ENCODE measurements at places on chromosomes 1 and 21.

- no peak for DNase-seq
These were observed 86.7 kb upstream of the LYPLAL1 start for GRCh38 chr1:219086956-219087469.

GRCh38 chr1:152410599-152410998 is 3.5 kb downstream of the CRNN start:
- no peak for DNase-seq

DNA sequence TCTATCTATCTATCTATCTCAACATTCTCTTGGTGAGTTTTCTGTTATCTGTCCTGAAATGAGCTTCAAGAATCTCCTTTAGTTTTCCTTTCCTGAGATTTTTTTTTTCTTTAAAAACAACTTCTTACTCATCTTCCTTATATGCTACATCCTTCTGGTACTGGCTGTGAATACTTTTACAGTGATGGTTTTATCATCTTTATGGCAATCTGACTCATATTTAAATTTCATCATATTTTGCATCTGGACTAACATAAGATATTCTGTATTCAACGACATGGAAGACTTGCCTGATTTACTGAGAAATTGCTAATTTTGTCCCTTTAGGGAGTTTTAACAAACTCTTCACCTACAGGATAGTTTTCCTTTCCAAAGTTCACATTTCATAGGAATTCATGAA is 33.0 kb downstream of the PDE4B start:
- DNase-seq = no peak

DNA sequence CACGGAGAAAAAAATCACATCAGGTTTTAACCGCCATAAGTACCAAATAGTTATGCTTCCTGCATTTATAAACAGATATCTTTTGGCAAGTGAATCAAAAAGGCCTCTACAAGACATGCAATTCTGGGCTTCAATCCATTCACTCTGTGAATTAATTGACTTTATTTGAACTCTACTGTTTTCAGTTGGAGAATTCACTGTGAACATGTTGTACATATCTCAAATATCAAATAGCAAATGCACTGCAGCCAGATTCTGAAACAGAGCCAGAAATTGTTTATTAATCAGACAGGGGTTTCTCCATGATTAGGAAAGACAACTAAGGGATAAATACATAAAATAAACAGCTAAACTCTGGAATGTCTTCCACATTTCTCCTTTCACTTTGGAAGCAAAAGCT is 445.4 kb upstream of the NFIA start:
- DNase-seq = no peak

DNA sequence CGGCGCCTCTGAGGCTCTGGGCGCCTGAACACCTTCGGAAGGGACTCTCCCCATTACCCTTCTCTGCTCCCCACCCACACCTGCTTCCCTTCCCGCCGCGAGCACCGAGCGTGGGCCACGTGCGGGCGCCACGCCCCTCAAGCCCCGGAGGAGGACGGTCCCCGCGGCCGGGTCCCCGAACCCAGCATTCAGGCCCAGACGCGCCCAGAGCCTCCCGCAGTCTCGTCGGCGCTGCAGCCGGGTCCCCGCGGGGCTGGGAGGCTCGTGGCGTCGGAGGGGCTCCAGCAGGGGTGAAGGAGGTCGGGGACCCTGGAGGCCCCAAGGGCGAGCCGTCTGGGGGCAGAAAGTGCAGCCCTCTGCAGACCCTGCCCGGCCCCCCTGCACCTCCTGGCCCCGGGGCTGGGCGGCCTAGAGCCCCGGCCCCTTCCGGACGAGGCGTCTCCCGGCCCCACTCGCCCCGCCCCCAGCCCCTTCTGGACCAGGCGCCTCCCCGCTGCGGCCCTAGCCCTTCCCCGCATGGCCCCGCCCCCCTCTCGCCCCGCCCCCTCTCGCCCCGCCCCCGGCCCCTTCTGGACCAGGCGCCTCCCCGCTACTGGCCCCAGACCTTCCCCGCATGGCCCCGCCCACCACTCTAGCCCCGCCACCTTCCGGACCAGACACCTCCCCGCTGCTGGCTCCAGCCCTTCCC is 378 bp upstream of the SMIM1 start:
- peak; percentile 42 for DNase-seq

DNA sequence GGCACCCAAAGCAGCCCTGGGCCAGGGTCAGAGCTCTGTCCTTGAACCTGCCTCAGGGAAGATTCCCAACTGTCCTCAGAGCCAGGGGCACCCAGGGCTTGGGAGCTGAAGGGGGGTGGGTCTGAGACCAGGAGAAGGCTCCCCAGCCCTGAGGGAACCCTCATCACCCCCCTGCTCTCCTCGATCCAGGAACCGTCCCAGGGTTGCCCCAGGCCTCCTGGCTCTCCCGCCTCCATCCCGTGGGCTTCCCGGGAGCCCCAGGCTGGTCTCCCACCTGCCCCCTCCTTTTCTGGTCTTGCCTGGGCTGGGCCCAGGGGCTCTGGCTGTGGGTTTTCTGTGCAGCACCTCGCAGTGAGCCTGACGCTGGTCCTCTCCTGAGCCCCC is 6.7 kb upstream of the SAMD11 start:
- no peak for DNase-seq

DNA sequence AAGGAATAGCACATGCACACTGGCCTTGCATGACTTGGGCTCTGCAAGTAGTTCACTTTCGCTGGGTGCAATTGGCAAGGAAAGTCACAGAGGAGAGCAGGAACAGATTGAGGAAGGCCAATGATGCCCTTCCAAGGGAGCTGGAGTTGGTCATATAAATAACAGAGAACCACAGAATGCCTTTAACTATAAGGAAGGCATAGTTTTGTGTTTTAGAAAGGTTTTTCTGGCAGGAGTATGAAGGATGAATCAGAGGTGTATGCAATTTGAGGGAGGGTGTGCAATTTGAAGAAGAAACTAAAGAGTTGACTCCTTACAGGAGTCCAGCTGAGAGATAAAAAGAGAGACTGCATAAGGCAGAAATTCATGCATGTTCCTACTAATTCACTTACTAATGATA is 112.1 kb downstream of the PHTF1 start:
- DNase-seq = no peak

DNA sequence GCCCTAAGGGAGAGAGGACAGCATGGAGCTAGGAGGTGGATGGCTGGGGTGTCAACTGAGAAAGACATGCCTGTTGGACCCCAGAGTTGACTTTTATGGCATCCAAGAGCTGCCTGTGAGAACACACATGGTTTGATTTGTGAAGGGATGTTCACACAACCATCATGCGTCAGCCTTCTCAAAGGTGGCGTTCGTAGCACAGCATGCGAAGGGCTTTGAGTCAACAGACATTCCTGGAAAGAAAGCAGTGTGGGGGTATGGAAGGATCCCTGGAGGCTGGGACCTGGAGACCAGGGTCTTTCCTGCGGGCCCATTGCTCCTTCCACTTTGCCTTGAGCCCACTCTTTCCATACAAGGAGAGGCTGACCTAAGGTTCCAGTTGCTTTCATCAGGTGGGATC is 6.4 kb upstream of the WNT3A start:
- no peak for DNase-seq

GRCh38 chr1:116326486-116326885 is 46.6 kb upstream of the ATP1A1 start:
- DNase-seq = no peak

- no peak for DNase-seq
These were observed 78.1 kb downstream of the LRRC8D start for GRCh38 chr1:89898695-89899470.

- no peak for DNase-seq
These were observed 151.5 kb upstream of the RNPC3 start for GRCh38 chr1:103373991-103374390.

DNA sequence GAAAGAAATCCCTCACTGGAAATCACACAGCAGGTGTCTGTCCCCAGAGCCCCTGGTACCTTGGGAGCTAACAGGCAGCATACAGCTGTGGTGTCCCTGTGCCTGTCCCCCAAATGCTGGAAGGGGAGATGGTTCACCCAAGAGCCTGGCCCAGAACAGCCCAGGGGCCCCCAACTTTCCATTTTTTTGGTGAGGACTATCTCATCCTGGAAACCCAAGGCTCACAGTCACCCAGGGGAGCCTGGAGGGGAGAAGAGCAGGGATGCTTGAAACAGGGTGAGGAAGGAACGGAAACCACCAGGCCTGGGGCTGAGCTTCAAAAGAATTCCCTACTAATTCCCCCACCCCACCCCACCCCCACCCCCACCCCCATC is 3.6 kb downstream of the SDC3 start:
- DNase-seq = no peak

- no peak for DNase-seq
These were observed 134.0 kb downstream of the TOMM20 start for GRCh38 chr1:234994436-234995295.

- DNase-seq = no peak
These were observed 8.8 kb upstream of the GFI1 start for GRCh38 chr1:92495392-92496063.

- DNase-seq = no peak
These were observed 2.7 kb downstream of the AGT start for GRCh38 chr1:230711245-230711644.

GRCh38 chr1:35461966-35462651 is 95.1 kb downstream of the KIAA0319L start:
- DNase-seq = no peak

DNA sequence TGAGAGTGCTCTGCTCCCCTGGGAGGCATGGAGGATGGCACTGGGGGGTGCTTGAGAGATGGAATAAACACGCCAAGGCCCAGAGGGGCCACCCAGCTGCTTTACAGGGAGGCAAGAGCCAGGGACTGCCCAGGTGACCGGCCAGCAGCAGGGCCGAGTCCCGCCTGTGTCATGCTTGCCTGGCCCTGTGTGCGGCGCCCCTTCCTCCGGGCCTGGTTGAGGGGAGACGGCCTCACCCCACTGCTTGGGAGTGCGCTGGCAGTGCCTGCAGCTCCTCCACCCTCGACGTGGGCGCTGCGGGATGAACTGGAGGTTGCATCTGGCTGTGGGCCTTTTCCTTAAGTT is 33.1 kb upstream of the COL6A2 start:
- DNase-seq = no peak

GRCh38 chr1:57281324-57281723 is 142.5 kb downstream of the DAB1 start:
- no peak for DNase-seq

GRCh38 chr21:33899199-33899598 is 16.4 kb downstream of the ATP5PO start:
- DNase-seq = no peak

DNA sequence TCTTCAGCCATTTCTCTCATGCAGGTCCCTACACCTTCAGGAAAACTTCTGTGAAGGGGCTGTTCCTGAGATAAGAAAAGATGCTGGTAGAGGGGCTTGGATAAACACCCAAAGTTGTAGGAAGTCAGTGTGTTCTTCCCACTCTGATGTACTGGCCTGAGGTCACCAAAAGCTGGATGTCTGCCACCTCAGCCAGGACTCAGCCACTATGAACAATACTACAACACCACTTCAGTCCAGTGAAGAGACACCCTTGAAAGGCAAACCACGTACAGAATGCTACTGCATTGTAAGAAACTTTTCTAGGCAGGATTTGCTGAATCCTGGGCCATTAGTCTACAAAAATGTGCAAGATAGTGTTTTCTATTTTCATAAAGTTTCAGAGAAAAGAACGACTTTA is 2.4 kb downstream of the PTPN14 start:
- DNase-seq = no peak

DNA sequence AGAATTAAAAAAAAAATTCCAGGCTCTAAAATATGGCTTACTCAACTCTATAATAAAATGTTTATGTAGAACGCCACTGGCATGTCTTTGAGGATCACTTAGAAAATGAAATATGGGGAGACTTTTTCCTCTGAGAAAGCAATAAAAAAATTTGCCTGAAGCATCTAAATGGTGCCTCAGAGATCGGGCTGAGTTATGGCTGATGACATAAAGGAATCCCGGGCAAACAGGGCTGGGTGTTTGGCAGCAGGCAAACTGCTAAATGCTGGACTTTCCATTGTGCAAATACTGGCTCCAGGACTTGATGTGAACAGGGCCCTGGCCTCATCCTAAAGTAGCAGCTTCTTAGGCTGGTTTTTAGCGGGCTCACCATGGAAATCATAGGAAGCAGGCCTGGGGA is 44.5 kb upstream of the C1orf87 start:
- no peak for DNase-seq

GRCh38 chr1:67721112-67721511 is 36.1 kb downstream of the GADD45A start:
- no peak for DNase-seq

DNA sequence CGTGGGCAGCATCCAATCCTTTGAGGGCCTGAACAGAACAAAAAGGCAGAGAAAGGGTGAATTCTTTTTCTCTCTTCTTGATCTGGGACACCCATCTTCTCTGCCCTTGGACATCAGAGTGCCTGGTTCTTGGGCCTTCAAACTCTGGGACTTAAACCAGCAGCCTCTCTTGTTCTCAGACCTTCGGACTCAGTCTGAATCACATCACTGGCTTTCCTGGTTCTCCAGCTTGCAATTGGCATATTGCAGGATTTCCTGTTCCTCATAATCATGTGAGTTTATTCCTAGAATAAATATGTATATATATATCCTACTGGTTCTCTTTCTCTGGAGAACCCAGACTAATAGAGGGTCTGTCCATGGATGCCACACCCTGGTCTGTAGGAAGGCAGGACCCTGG is 16.3 kb upstream of the TENT5C start:
- DNase-seq = no peak

- no peak for DNase-seq
These were observed 43.2 kb upstream of the ACTL8 start for GRCh38 chr1:17711941-17712340.

DNA sequence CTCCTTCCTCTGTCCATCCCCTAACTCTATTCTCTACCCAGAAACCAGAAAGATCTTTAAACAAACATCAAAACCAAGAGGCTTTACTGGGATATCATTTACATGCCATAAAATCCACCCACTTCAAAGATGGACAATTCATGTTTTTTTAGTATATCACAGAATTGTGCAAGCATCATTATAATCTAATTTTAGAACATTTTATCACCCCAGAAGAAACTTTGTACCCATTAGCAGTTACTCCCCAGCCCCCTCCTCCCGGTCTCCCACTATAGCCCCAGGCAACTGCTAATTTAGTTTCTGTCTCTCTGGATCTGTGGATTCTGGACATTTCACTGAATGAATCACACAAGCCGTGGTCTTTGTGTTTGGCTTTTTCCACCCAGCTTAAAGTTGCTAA is 4.8 kb upstream of the SELENON start:
- no peak for DNase-seq

Measured in NCI-H748 treated with DMSO at 0.1 percent for 48 hours (cell line).